ENCODE measurements at places on chromosomes 11 and 22.

DNA sequence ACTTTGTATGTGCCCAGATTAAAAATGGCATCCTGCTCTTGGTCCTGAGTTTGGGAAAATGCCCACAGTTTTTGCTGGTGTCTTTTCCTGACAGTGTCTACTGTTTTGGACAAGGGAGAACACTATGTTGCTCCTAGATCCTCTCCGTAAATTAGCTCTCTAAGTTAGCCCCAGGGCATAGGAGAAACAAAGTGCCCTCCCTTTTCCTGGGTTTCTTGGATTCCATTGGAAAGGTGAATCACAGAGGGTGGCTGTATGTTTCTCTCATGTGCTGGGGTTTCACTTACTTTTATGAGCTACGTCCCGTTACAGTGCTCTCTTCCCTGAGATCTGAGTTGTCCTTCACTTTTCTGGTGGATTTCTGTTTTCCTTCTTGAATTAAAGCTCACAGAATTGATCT is 782.8 kb downstream of the CNTN5 start:
- no peak for DNase-seq

DNA sequence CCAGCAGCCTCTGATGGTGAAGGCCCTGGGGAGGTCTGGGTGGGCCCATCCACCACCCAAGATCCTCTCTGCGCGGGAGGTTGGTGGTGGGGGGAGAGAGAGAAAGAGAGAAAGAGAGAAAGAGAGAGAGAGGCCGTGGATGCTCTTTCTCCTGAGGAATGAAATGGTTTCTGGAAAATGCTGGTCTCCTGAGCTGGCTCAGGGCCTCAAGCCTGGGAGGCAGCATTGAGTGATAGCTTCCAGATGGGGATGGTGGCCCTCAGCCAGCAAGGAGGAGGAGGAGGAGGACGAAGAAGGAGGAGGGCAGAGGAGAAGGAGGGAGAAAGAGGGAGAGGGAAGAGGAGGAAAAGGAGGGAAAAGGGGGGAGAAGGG is 4.6 kb downstream of the TSPAN32 start:
- no peak for DNase-seq

DNA sequence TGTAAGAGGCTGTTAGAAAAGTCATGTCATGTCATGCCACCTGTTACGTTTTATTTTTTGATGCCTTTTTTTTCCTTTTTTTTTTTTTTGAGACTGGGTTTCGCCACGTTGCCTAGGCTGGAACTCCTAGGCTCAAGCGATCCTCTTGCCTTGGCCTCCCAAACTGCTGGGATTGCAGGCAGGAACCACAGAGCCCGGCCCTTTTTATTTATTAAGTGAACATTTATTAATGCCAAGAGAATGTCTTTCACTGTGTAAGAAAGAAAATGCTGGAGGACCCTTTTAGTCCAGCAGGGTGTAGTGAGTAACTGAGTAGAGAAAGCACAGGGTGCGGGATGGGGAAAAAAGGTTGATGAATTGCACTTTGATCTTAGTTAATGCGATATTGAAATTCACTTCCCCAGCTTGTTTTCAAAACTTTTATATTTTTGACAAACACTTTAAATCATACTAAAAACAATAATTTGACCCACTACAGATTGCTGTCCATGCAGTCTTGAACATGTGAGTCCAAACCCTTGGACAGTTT is 2.3 kb upstream of the XBP1 start:
- DNase-seq = no peak

DNA sequence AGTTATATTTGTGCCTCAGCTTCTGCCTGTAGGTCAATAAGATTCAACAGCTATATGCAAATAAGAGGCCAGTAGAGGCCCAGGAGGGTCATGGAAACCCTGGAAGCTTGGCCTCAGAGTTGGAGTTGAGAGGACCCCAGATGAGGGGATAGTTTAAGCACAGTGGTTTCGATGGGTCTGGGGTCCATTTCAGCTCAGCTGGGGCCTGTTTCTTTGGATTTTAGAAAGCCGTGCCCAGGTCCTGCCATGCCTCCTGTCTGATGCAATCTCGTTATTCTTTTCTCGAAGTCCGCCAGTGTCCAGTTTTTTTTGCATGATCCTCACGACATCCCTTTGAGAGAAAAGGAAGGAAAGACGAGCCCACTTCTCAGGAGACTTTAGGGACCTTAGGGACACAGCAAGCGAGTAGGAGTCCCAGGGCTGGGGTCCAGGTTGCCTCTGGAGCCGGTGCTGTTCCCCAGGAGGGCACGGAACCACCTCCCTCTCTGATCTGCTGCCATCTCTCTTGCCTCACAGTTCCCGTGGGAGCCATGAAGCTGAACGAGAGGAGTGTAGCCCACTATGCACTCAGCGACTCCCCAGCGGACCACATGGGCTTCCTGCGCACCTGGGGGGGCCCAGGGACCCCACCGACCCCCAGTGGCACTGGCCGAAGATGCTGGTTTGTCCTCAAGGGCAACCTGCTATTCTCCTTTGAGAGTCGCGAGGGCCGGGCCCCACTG is 2.6 kb upstream of the SMDT1 start:
- no peak for DNase-seq

DNA sequence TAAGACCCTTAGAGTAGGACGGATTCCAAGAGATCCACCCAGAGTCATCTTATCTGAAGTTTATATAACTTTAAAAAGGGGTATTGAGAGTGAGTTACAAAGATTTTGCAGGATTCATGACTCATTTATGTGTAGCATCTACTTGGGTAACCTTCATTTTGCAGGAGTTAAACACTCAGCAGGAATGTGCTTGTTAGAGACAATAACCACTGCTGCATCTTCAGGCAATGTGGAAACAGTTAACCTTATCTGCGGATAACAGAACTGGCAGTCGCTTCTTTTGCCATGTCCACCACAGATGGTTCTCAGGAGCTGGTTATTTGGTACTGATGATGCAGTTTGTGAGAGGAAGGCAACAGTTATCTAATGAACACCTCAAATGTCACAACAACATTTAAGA is 417.9 kb upstream of the DDI1 start:
- DNase-seq = no peak

DNA sequence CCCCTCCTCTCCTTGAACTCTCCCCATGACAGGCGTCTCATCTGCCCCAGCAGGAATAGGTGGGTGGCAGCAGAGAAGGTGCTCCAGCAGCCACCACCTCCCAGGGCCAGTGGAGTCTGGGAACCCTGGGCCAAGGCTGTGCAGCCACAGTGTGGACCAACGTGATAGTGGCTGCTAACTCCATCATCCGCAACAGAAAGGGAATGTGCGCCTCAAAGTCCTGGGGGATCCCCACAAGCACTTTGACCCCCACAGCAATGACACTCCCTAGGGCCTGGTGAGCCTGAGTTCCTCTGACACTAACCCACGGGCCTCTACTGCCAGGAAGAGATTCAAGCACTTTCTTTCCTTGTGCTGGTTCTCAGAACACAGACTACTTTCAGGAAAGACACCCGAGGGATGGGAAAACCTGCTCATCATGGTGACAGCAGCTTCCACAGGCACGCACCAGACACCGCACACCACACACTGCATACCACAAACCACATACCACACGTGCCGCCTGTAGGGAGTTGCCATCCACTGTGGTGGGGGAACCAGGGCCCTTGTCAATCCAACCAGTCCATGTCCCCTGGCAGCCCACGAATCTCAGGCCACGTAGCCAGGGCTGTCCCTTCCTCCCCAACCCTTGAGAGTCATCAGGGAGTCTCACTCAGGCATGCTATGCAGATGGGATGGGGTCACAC is 3.4 kb upstream of the SLC25A1 start:
- DNase-seq = no peak

DNA sequence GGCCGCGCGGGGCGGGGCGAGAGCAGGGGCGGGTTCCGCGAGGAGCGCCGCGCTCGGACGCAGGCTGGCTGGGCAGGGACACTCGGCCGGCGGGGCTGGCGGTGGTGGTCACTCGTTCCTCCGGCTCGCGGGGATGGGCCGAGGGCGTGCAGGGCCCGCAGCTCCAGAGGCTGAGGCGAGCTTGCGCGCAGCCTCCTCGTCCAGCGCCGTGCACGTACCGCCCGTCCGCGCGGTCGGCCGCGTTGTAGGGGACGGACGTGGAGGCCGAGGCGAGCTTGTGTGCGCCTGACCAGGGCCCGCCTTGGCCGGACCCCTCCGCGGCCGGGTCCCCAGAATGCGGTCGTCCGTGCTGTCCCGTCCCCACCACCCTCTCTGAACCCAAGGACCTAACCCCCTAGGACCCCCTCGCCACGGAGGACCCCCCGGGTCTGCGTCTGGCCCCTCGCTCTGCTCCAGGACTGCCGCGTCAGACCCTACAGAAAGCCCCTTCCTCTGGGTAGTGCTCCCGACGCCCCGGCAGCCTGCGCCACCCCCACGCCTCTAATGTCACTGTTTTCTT is 569 bp upstream of the YPEL1 start:
- no peak for DNase-seq

GRCh38 chr11:102115557-102115956 is 5.3 kb downstream of the YAP1 start:
- DNase-seq = no peak

DNA sequence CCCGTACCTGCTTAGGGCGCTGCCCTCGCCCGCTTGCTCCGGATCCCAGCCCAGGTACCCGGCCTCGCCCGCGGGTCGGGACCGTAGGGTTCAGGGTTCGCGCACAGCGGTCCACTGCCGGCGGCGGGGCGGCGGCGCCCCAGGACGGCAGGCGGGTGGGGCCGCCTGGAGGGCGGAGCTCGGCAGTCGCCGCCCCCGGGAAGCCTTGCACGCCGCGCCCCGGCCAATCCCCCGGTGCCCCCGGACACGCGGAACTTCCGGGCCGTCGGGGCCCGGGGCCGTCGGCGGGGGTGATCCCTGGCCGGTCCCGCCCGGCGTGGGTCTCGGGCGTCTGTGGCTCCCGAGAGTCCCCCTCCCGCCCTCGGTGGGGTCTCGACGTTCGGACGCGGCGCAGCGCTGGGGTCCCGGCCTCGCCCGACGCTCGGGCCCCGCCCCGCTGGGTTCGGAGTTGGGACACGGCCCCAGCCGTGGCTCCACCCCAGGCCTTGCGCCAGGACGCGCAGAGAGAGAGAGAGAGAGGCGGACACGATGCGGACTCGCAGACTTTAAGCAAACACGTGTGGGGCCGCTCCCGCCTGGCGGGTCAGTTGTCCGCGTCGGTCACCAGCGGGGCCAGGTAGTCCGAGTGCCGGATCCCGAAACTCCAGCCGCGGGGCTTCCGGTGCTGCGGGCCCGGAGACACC is at the start of gene TYMP:
Gene TYMP, minus strand, starts transcription at position 116 of the 683 bp plus-strand sequence. CDS start 303 bp downstream, outside the sequence.
- DNase-seq = peak; percentile 48

DNA sequence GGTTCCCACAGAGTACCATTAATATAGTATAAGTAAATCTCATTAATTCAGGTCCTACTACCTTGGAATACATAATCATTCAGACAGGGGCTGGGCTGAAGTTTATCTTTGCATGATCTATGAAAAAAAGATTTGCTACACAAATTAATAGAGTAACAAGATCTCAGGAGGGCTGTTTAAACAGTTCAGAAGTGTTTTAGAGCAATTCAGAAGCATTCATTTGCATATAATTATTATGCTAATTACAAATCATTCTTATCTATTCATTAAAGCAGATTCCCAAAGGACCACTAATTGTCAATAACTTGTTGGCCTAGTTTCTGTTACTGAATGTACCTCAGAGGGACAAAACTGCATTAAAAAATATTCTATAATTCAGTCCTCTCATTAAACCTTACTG is 40.5 kb downstream of the PITPNB start:
- no peak for DNase-seq

GRCh38 chr11:800473-800872 is 2.4 kb upstream of the SLC25A22 start:
- DNase-seq = no peak

DNA sequence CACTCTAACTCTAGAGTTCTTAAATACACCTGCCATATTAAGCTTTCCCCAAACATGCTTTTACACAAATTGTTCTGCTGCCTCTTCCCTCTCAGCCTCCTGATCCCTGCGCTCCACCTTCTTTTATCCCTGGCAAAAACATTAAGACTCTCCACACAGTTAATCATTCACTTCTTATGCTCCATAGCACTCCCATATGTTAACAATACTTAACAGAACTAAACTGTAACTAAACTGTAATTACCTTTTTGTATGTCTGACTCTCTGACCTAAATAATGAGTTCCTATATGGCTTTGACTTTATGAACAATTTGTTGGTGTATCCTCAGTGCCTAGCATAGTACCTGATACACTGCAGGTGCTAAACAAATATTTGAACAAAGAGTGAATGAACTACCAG is 71.8 kb downstream of the BTBD10 start:
- DNase-seq = no peak

Data from T-helper 1 cell (primary cell).